ENCODE measurements at places on chromosomes 16 and 17.

DNA sequence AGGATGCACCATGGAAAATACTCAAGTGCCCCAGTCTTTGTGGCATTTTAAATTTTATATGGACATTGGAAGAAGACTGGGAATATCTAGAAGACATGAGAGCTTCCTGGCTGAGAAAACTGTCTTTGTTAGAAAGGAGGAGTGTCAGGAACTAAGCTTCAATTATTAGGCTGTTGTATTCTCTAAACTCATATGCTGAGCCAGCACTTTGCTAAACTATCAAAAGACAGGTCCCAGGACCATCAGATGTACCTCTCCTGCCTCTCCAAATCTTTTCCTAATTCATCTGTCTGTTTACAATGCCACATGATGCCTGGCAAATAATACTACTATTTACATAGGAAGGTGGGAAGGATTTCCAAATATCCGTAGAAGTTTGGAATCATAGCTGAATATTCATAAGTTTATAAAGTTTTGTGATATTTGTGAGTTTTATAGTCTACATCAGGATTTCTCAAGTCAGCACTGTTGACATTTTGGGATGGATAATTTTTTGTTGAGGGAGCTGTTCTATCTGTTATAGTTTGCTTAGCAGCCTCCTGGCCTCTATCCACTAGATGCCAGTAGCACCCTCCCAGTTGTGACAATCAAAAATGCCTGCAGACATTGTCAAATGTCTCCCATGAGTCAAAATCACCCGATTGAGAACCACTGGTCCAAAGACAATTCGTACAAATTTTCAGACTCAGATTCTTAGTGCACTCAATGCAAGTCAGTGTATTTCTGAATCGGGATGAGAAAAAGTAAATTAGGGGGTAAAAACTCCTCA lies 61.2 kb upstream of the NETO2 start:
- DNase-seq: no peak

DNA sequence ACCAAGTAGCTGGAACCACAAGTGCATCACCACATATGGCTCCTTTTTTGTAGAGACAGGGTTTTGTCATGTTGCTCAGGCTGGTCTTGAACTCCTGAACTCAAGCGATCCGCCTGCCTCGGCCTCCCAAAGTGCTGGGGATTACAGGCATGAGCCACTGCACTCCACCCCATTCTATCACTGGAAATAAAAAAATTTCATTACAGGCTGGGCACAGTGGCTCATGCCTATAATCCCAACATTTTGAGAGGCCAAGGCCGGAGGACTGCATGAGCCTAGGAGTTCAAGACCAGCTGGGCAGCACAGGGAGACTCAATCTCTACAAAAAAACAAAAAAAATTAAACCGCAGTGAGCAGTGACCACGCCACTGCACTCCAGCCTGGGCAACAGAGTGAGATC lies 60.1 kb downstream of the BRIP1 start:
- no peak for DNase-seq

- DNase-seq: no peak
Measured at GRCh38 chr16:49876716-49877129, 20.8 kb upstream of the ZNF423 start.

DNA sequence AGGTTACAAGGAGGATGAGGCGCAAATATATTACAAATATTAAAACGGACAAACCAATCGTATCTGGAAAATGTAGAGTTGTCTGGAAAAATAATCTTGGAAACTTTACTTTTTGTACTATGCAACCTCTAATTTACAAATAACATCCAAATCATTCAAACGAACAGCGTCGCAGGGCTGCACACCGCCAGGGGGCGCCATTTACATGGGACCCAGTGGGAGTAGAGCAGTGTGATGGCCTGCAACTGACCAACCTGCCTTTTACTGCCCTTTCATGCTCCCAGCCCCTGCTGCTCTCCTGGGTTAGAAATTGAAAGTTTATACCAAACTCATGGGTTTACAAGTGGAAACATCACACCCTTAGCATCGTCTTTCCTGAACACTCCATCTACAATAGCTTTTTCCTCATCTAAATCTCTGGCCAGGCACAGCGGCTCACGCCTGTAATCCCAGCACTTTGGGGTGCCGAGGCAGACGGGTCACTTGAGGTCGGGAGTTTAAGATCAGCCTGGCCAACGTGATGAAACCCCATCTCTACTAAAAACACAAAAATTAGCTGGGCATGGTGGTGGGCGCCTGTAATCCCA lies 10.0 kb downstream of the PITPNC1 start:
- peak; percentile 43 for DNase-seq

GRCh38 chr17:62723842-62724241 lies 84.3 kb downstream of the MARCHF10 start:
- peak; percentile 7 for DNase-seq

GRCh38 chr17:73760439-73760758 lies 116.2 kb upstream of the SDK2 start:
- DNase-seq: no peak

- DNase-seq: no peak
Measured at GRCh38 chr17:10071141-10071540, 127.3 kb downstream of the GAS7 start.

DNA sequence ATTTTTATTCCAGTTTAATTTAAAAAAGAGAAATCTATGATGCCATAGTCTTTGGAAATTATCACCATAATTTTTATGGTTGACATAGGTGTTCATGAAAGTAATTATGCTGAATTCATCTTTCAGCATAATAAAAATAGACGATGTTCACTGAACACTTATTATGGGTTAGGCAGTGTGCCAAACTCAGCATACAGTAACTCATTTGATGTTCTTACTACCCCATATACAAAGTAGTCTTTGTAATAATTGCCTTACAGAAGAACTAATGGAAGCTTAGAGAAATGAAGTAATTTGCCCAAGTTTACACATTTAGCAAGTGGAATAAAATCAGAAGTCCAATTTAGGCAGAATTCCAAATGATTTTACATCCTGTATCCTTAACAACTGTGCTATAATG lies 852.2 kb upstream of the GOT2 start:
- DNase-seq: no peak

DNA sequence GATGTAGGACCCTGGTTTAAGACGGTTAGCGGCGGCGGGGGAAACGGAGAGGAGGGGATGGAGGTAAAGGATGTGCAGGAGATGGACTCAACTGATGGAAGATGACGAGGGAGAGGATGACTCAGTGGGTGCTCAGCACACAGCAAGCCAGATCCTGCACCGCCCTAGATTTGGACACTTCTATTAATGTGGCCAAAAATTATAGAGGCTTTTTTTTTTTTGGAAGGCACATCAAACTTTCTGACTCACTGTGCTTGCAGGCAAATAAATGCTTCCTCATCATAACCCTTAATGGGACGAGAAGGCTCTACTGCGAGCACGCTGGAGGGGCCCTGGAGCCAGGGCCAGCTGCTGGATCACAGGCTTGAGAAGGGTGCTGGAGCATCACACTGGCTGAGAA lies 36.0 kb downstream of the RTN4RL1 start:
- no peak for DNase-seq

DNA sequence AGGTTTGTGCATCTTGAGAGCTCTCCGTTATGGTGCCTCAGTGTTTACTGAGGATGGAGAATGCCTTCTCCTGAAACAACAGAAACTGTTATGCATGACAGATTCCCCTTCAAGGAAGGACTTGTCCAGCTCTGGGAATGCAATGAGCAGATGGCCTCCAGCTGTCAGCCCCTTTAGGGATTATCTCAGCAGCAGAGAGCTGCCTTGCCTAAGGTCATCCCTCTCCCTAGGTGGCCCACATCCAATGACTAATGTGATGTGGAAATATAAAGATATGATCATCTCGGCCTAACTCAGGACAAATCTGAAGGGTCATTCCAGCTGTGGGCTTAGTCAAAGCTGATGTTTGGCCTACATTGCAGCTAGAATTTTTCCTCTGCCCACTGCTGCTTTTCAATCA lies 214.3 kb upstream of the N4BP1 start:
- no peak for DNase-seq

DNA sequence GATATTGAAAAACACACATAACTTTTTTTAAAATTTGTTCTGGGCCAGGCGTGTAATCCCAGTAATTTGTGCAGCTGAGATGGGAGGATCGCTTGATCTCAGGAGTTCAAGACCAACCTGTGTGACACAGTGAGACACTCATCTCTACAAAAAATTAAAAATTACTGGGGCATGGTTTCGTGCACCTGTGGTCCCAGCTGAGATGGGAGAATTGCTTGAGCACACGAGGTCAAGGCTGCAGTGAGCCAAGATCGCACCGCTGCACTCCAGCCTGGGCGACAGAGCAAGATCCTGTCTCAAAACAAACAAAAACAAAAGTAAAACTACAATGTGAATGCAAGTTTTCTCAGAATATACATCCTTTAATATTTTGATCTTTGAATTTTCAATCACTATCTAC lies 15.1 kb downstream of the C16orf54 start:
- DNase-seq: no peak

GRCh38 chr16:72481419-72481818 lies 309.5 kb upstream of the PMFBP1 start:
- DNase-seq: no peak
